SK-N-SH treated with all-trans-retinoic acid at 6 μM for 48 hours (cell line): ENCODE measurements at places on chromosomes 2 and 18.
A peak's percentile ranks its signal among the peaks of the same experiment; 100 is the strongest.

- ATAC-seq: peak; percentile 74
Measured at GRCh38 chr2:238720232-238720672, 127.6 kb upstream of the TWIST2 start.

- ATAC-seq: peak; percentile 79
Measured at GRCh38 chr2:47205576-47206141, 50.6 kb upstream of the STPG4 start.

DNA sequence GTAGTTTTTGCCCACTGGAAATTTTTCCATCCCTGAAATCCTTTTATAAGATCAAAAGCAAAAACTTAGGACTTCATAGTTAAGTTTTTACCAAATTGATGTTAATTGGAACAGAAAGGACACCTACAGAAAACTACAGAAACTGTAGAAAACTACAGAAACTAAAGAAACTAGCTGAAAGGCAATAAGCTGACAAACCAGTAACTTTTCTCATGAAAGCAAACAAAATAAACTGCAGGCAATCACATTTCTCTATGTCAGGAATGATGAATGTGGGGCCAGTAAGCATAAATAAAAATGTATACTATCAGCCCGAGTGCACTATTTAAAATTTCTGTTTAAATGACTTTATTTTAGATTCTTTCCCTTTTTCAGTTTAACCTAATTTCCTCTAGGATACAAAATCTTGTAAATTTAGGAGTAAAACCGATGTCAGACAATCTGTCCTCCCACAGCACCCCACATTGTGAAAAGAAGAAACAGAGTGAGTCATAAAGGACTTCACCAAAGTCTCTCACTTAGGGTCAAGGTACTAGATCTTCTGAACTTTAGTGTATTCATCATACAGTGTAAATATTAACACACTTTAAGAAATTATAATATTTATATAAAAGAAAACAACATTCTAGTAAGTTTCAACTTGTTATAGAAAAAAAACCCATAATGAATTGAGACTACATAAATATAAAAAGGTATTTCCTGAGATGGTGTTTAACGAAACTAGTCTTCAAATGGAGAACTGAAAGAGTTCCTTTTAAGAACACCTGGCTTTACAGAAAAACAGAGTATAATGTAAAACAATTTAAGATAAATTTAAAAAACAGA lies 46.6 kb downstream of the USP40 start:
- ATAC-seq: no peak

- no peak for ATAC-seq
Measured at GRCh38 chr18:73677450-73677849, 470.2 kb downstream of the FBXO15 start.
